ENCODE measurements at places on chromosomes 2 and 18.

DNA sequence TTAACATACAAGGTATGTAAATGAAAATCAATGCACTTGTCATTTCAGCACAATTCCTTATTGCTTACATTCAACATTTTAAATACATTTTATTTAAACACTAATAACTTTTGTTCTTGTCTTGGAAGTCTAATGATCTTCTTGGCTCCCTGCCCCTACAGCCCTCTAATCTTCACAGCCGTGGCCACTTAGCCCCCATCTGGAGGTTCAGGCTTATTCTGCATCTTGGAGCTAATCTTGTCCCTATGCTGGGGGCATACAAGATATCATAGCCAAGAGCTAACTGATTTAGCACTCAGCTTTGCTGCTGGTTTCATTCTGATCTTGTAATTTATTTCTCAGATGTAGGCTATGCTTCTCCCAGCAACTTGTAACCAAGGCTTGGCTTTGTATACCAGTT lies 140.8 kb downstream of the TMEFF2 start:
- DNase-seq: no peak

GRCh38 chr2:133841900-133842299 lies 273.6 kb upstream of the NCKAP5 start:
- no peak for DNase-seq

DNA sequence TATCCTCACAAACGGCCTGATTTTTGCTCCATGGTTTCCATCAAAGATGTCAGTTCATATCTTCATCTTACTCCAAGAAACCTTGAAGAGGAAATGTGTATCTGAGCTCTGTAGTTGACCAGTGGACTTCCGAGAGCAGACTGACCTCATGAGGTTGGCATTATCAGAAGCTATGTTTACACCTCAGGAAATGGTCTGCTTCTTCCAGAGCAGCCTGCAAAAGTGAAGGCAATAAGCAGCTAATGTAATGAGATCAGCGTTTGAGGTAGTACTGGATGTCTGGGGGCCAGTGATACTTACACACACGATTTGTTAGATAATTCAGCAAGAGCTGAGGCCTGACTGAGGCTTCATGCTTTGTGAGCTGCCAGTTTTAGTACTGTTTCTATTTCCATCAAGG lies 189.7 kb downstream of the LRRTM1 start:
- no peak for DNase-seq

GRCh38 chr2:232574674-232575403 lies 24.4 kb downstream of the EIF4E2 start:
- DNase-seq: no peak

GRCh38 chr2:204364860-204365535 lies 180.3 kb upstream of the PARD3B start:
- no peak for DNase-seq

DNA sequence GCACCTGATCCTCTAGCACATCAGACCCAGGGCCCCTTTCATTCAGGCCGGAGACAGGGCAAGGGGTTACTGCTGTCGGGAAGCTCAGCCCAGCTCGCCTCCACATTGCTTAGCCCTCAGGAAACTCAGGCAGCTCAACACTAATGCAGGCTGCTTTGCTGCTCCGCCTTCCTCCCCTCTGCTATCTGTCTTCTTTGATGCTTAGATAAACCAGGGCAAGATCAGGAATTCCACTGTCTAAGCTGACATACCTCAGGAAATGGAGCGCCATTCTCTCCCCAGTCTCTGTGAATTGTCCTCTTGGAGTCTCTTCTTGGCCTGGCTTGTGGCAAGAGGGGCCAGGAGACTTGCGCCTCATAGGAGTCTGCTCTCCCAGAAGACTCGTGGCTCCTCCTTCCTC lies 25.5 kb upstream of the EXOC6B start:
- no peak for DNase-seq

- DNase-seq: no peak
These were observed 2.3 kb downstream of the EMX1 start for GRCh38 chr2:72919414-72920317.

GRCh38 chr2:238586931-238587775 lies 160.4 kb downstream of the ASB1 start:
- no peak for DNase-seq

GRCh38 chr2:140876015-140876414 lies 1254.8 kb downstream of the LRP1B start:
- DNase-seq: no peak

DNA sequence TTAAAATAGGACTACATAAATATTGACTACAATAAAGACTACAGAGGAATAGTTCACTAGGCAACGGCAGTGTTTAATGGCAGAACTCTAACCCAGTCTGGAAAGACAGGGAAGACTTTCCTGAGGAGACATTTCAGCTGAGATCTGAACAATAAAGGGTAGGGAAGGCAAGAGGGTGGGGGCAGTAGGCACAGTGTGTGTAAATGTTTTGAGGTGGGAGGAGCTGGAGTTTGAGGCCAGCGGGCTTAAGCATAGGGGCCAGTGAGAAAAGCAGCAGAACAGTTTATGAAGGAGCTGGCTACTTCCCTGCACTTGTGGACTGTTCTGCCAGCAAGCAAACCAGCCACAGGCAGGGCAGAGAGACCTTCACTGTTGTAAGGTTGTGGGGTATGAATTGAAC lies 76.6 kb upstream of the UGP2 start:
- no peak for DNase-seq

DNA sequence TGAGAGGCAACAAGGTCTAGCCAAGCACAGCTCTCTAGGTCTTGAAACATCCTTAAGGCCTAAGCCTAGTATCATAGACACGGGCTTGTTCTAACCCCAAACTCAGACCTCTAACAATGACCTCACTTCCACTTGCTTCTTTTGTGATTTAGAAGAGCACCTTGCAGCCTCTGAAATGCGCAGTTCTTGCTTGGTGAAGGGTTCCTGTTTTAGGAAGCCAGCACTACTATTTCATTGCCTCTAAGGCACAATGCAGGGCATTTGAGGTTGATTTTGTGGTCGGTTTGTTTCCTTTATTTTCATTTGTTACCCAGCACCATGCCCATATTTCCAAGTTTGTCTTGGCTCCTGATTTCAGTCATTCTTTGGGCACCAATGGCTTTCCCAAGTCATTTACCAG lies 117.0 kb upstream of the CYP1B1 start:
- no peak for DNase-seq

DNA sequence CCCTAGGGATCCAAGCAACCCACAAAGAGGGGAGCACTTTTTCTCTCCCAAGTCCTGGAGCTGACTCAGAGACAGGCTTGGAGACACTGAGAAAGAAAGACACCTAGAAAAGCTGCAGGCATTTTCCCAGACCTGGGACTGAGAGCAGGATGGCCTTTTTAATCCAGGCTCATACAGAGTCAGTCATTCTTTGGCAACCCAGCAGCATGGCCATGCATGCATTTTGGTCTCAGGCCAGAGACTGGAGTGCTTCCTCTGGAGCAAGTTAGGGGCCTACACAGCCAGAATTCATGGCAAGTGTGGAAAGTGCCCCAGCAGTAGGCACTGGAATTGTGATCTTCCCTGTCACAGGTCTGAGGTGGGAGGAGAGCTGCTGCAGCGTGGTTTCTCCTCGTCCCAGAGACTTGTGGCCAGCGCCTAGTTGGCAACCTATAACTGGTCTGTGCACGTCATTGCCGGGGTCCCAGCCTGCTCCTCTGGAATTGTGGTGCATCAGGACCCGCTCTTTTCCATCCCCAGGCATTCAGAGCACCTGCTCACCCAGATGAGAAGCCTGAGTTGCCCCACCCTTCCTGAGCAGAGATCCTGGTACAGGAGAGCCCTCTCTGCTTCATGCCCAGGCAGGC lies 231.9 kb upstream of the RAB6C start:
- no peak for DNase-seq

- no peak for DNase-seq
These were observed 142.3 kb upstream of the NRP2 start for GRCh38 chr2:205540036-205540435.

DNA sequence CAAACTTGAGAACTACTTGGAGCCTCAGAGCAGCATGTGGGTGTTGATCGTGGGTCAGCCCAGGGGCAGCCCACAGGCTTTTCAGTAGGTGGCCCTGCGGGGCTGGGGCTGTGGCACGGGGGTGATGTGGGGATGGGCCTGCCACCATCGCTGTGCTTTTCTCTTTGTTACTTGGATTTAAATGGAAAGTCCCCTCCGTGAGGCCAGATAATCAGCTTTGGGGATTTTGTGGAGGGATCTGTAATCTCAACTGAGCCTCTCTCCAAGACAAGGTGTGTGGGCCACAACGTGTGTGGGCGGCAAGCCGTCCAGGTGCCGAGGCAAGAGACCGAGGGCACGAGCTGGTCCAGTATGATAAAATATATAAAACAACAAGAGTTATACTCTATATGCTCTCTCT lies 16.7 kb downstream of the COLEC11 start:
- DNase-seq: no peak

DNA sequence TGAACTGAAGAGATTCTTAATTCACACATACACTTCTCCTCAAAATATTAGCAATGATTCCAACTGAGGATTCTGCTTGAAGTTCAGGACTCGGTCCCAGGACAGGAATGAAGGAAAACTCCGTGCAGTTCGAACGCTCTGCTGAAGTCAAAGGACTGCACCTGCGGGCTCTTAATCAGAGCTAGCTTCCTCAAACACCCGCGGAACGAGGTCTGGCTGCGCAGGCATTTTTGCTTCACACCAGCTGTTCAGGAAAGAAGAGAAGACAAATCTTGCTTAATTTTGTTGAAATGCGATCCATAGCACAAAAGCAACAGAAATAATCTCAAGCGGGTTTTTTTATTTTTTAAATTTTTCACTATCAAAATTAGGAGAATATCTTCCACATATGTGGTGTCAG lies 175.6 kb downstream of the LAMA1 start:
- no peak for DNase-seq

DNA sequence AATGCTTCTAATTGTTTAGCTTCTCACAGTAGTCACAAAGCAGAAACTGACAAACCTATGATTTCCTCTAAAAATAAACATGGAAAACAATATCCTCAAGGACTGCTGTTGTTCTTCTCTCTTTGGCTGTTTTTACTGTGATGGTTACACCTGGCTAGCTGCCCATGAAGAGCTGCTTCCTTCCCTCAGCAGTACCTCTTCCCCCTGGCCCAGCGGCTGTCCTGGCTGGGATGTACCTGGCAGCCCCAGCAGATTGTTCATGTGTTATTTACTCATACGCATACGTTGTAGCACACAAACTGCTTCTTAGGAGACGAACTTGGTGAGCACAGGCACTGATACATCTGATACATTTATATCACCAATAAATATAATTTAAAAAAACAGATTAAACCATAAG lies 27.4 kb downstream of the NEMP2 start:
- peak; percentile 94 for DNase-seq

- DNase-seq: no peak
These were observed 250.1 kb upstream of the VRK2 start for GRCh38 chr2:57796527-57796926.

- DNase-seq: no peak
These were observed 89.0 kb downstream of the ZNF532 start for GRCh38 chr18:58953627-58954026.

- DNase-seq: no peak
These were observed 399.3 kb downstream of the LRATD1 start for GRCh38 chr2:15031745-15032240.

- no peak for DNase-seq
These were observed 36.5 kb upstream of the TTN start for GRCh38 chr2:178843697-178844096.

GRCh38 chr2:6556755-6557154 lies 309.0 kb downstream of the CMPK2 start:
- DNase-seq: no peak

DNA sequence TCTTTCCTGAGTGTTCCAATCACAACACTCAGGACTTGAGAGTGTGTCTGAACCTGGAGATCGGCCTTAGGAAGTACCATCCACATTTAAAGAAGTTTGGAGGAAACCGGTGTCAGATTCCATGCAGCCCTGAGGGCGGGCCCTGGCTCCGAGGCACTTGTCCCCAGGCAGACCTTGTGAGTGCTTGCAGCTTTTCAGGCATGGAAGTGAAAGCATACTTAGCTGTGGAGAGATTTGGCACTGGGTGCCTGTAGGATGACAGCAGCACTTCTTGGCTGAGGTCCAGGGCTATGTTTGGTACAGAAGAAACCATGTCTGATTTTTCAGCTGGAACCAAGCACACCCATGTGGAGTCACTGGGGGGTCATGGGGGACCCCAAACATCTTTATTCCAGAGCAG lies 230.8 kb downstream of the SEPTIN10 start:
- DNase-seq: peak; percentile 36

- peak; percentile 62 for DNase-seq
These were observed 106.4 kb downstream of the PID1 start for GRCh38 chr2:229164545-229165249.

GRCh38 chr2:190817082-190817481 lies 63.5 kb upstream of the GLS start:
- DNase-seq: no peak
